ENCODE measurements at places on chromosomes 7 and 10.

DNA sequence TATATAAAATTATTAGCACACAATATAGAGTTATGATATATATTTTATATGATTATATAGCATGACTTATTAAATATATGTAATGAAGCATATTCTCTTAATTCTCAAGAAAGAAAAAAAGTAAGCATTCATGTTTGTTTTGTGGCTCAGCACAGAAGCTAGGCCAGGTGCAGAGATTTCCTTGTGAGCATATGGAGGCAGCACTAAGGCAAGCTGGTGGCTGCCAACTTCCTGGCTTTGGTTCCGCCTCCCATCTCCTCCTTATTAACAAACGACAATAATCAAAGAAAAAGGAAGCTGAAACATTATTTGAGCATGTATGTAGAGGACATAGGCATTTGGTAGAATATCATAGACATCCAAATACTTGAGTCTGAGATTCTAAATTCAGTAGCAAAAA, 130.3 kb downstream of the ST7 start:
- no peaks in the 10 kb centered on the region for H3K4me1 ChIP-seq
- no peak for DNase-seq
- no peaks in the 10 kb centered on the region for H3K27me3 ChIP-seq
- no peak overlapping the region for H3K27ac ChIP-seq
- no peaks in the 10 kb centered on the region for H3K36me3 ChIP-seq

DNA sequence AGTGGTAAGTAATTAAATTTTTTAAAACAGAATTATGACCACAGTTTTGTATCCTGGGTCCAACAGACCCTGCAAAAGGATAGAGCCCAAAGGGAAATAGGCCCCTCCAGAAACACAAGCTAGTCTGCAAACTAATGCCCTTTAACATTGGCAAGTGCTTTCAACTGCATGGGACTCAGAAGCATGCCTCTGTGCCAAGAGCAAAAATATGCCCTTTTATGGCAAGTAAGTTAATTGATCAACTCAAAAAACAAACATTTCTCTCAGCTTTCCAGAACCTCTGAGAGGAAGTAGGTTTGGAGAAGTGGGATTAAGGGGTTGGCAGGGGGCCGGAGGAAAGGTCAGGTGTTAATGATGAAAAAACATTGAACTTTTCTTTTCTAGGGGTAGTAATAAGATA, 186.6 kb upstream of the PRSS1 start:
- no peak overlapping the region for H3K27ac ChIP-seq
- H3K4me1 ChIP-seq, result no peaks in the 10 kb centered on the region
- no peak overlapping the region for H3K4me3 ChIP-seq
- H3K36me3 ChIP-seq, result no peaks in the 10 kb centered on the region
- DNase-seq, result no peak

GRCh38 chr10:68154211-68154497, 44.9 kb downstream of the MYPN start:
- no peaks in the 10 kb centered on the region for H3K36me3 ChIP-seq
- peaks cover 15% of the 10 kb centered on the region for H3K4me1 ChIP-seq
- H3K27ac ChIP-seq, result peak overlapping the region; percentile 89
- no peaks in the 10 kb centered on the region for H3K27me3 ChIP-seq
- DNase-seq, result peak; percentile 92
- H3K4me3 ChIP-seq, result no peak overlapping the region

- no peak overlapping the region for H3K27ac ChIP-seq
- H3K36me3 ChIP-seq, result peaks cover 5% of the 10 kb centered on the region
Measured at GRCh38 chr7:8084836-8085235, 116.2 kb downstream of the GLCCI1 start.

GRCh38 chr7:129923709-129924108, 29.1 kb downstream of the UBE2H start:
- peaks cover 3% of the 10 kb centered on the region for H3K36me3 ChIP-seq
- no peak overlapping the region for H3K4me3 ChIP-seq
- H3K4me1 ChIP-seq, result no peaks in the 10 kb centered on the region
- DNase-seq, result no peak
- H3K27ac ChIP-seq, result no peak overlapping the region
- no peaks in the 10 kb centered on the region for H3K27me3 ChIP-seq

- peaks cover 5% of the 10 kb centered on the region for H3K4me1 ChIP-seq
- H3K27ac ChIP-seq, result no peak overlapping the region
- no peaks in the 10 kb centered on the region for H3K36me3 ChIP-seq
- DNase-seq, result peak; percentile 78
Measured at GRCh38 chr10:126504063-126504760, 115.9 kb upstream of the ADAM12 start.

DNA sequence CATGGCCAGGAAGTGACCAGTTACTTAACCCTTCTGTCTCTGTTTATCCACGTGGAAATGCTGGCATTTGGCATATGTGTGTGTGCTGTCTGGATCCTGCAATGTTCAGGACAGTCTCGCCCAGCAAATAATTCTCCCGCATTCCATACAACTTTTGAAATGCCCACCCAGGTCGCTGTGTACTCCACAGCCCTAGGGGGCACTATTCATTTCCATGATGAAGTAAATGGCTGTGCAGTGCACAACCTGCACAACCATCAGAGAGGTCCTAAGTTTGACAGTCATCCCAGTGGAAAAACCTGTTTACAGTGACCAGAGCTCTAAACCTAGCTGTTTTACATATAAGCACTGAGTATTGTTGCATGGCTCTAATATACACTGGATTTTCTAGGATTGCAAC, 38.1 kb downstream of the ZNF503 start:
- DNase-seq, result no peak
- no peaks in the 10 kb centered on the region for H3K4me1 ChIP-seq
- no peak overlapping the region for H3K4me3 ChIP-seq
- no peaks in the 10 kb centered on the region for H3K27me3 ChIP-seq
- H3K36me3 ChIP-seq, result no peaks in the 10 kb centered on the region

DNA sequence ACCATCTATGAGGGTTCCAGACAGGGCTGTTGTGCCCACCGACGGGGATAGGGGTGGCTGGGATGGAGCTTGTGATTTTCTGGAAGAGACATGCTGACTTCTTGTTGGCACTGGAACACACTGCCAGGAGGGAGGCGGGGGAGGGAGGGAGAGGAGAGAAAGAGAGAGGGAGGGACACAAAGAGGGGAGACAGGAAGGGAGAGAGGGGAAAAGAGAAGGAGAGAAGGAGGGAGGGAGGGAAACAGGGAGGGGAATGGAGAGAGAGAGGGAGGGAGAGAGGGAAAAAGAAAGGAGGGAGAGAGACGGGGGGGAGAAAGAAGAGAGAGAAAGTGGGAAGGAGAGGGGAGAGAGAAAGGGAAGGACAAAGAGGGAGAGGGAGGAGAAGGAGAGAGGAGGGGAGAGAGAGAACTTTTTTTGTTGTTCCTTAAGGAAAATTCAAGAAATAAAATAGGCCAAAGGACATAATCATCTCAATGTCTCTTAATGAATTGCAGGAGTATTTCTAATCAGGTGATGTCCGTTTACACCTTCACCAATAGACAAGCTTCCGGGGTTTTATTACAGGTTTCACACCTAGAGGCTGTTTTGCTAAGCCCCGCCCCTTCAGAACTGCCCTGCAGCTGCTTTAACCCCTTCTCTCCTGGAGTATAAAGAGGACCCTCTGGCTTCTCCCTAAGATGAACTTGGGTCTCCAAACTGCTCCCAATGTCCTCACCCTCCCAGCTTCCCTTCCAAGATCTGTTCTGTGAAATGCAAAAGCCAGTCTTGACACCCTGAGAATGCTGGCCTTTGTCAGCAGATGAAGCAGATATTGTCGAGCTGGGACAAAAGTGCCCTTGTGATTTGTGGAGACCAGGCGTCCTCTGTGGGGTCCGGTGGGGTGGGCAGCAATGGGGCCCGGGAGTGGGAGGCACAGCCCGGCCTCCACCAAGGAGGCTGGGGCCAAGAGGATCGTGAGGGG, 82.0 kb upstream of the GTF2IRD1 start:
- DNase-seq, result peak; percentile 69
- H3K4me1 ChIP-seq, result no peaks in the 10 kb centered on the region
- no peaks in the 10 kb centered on the region for H3K27me3 ChIP-seq
- H3K4me3 ChIP-seq, result no peak overlapping the region
- peaks cover 3% of the 10 kb centered on the region for H3K36me3 ChIP-seq
- no peak overlapping the region for H3K27ac ChIP-seq

GRCh38 chr7:47602272-47603004, 20.5 kb upstream of the TNS3 start:
- no peaks in the 10 kb centered on the region for H3K4me1 ChIP-seq
- no peak overlapping the region for H3K27ac ChIP-seq
- no peak for DNase-seq
- H3K4me3 ChIP-seq, result no peak overlapping the region
- H3K36me3 ChIP-seq, result no peaks in the 10 kb centered on the region

GRCh38 chr7:47192978-47193377, 388.9 kb downstream of the TNS3 start:
- no peaks in the 10 kb centered on the region for H3K36me3 ChIP-seq
- H3K27ac ChIP-seq, result no peak overlapping the region

- no peak overlapping the region for H3K4me3 ChIP-seq
- H3K27ac ChIP-seq, result no peak overlapping the region
- H3K36me3 ChIP-seq, result no peaks in the 10 kb centered on the region
Measured at GRCh38 chr10:103256613-103257012, 10.9 kb downstream of the RPEL1 start.

- no peaks in the 10 kb centered on the region for H3K27me3 ChIP-seq
- no peaks in the 10 kb centered on the region for H3K36me3 ChIP-seq
- no peak overlapping the region for H3K4me3 ChIP-seq
Measured at GRCh38 chr7:17206349-17206905, 92.0 kb upstream of the AHR start.

GRCh38 chr7:152704796-152705384, 28.9 kb upstream of the XRCC2 start:
- no peak overlapping the region for H3K27ac ChIP-seq
- H3K4me3 ChIP-seq, result no peak overlapping the region
- DNase-seq, result no peak
- H3K4me1 ChIP-seq, result no peaks in the 10 kb centered on the region
- H3K36me3 ChIP-seq, result no peaks in the 10 kb centered on the region

DNA sequence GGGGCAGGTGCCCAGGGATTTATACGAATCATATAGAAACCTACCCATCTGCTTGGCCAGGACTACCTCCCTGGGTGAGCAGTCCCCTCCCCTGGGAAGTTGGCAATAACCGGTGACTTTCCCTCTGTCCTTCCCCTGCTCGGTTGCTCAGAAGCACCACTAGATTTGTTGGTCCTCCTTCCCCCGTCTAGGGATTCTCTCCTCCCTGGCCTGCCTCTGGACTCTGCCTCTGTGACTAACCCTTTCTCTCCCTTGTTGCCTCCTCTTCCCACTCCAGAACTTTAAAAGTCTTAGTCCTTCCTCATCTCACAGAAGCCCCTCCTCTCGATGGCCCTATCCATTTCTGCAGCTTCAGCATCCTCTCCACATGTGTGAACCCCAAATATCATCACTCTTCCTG, 9.8 kb downstream of the CALHM3 start:
- H3K27me3 ChIP-seq, result no peaks in the 10 kb centered on the region
- H3K36me3 ChIP-seq, result no peaks in the 10 kb centered on the region
- no peak overlapping the region for H3K27ac ChIP-seq
- H3K4me3 ChIP-seq, result no peak overlapping the region
- no peaks in the 10 kb centered on the region for H3K4me1 ChIP-seq
